Activated naive CD4-positive, alpha-beta T cell (primary cell): ENCODE measurements at places on chromosomes 6 and 20.

DNA sequence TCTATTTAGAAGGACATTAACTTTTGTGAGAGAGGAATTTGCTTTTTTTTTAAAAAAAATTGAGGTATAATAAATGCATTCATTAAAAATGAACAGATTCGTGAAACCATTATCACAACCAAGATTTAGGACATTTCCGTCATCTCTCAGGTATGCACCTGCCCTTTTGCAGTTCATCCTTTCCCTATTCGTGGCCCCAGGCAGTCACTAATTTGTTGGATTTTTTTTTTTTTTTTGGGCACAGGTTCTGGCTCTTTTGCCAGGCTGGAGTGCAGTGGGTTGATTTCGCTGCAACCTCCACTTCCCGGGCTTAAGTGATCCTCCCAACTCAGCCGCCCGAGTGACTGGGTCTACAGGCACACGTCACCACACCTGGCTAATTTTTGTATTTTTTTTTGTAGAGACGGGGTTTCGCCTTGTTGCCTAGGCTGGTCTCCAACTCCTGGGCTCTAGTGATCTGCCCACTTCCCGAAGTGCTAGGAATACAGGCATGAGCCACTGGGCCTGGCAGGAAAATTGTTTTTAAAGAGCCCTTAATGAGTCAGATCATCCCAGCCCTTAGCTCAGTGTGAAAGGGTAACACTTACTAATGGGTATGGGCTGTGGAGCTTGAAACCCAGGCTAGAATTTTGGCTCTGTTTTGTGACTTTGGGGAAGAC is 9.2 kb downstream of the PHF3 start:
- DNase-seq = no peak

- DNase-seq = no peak
These were observed 139.9 kb upstream of the PMEPA1 start for GRCh38 chr20:57849521-57850215.

DNA sequence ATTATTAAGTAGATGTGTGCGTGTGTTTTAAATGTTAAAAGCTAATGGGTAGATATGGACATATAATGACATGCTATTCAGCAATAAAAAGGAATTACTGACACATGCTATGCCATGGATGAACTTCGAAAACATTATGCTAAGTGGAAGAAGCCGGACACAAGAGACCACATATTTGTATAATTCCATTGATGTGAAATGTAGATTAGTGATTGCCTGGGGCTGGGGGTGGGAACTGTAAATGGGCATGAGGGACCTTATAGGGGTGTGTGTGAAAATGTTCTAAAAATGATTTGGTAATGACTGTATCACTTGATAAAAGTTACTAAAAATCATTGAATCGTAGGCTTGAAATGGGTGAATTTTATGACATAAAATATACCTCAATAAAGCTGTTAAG is 104.5 kb upstream of the BEND3 start:
- DNase-seq = no peak

DNA sequence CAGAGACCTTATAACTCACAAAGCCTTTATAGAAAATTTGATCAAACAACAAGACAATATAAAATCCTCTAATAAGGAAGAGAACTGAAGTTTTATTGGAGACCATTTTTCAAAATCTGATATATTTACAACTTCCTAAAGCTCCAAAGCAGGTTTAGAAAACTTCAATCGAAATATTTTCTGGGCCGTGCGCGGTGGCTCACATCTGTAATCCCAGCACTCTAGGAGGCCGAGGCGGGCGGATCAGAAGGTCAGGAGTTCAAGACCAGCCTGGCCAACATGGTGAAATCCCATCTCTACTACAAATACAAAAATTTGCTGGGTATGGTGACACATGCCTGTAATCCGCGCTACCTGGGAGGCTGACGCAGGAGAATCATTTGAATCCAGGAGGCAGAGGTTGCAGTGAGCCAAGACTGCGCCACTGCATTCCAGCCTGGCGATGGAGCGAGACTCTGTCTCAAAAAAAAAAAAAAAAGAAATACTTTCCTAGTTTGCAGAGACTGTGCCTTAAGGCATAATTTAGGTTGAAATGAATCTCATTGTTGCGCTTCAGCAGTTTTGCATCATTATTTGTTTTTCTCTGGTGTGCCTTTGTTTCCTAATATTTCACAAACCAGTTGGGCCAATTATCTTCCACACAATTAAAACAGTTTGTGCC is 60.6 kb upstream of the ASIP start:
- DNase-seq = no peak

DNA sequence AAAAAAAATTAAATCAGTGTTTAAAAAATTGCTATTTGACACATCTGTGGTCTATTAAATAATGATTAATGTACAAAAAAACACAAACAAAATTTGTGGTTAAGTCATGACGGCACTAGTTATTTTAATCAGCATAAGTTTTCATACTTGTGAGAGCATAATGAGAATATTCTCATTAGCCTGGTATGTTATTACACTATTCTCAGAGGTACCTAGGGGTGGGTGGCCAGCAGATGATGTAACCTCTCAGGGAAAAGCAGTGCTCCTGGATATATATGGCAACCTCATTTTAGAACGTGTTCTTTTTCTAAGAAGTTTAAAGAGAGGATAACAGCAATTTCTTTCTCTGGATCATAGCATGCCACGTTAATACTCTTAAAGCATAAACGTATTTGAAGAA is 109.2 kb downstream of the GJA1 start:
- DNase-seq = no peak

DNA sequence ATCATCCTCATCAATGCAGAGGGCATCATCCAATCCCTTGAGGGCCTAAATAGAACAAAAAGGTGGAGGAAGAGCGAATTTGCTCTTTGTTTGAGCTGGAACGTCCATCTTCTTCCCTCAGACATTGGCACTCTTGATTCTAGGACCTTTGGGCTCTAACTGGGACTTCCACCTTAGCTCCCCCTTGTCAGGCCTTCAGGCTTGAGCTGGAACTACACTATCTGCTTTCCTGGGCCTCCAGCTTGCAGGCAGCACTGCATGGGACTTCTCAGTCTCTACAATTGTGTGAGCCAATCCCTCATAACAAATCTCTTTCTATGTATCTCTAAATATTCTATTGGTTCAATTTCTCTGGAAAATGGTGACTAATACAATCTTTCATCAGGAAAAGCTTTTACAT is 155.4 kb downstream of the MCHR2 start:
- DNase-seq = no peak

DNA sequence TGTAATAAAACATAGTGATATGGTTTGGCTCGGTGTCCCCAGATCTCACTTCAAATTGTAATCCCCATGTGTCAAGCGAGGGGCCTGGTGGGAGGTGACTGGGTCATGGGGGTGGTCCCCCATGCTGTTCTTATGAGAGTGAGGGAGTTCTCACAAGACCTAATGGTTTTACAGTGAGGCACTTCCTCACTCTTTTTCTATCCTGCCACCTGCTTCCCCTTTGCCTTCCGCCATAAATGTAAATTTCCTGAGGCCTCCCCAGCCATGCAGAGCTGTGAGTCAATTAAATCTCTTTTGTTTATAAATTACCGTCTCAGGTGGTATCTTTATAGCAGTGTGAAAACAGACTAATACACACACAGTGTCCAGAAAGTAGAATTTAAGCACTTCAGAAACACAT is 78.5 kb downstream of the REPS1 start:
- no peak for DNase-seq

DNA sequence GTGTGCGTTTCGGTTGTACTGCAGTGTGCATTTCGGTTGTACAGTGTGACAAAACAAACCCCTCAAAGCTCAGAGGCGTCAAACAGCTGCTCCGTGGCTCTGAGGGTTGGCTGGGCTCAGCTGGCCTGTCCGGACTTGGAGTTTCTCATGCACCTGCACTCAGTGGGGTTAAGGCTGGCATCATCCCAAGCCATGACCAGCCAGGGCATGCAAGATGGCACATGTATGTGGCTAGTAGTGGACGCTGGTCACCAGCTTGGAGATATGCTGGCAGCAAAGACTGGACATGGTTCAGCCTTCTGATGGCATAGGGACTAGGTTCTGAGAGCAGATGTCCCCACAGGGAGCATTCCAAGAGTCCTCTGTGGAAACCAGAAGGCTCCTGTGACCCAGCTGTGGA is 187.2 kb downstream of the CDH4 start:
- DNase-seq = no peak

- no peak for DNase-seq
These were observed 68.2 kb downstream of the KHDC1L start for GRCh38 chr6:73156793-73157767.

DNA sequence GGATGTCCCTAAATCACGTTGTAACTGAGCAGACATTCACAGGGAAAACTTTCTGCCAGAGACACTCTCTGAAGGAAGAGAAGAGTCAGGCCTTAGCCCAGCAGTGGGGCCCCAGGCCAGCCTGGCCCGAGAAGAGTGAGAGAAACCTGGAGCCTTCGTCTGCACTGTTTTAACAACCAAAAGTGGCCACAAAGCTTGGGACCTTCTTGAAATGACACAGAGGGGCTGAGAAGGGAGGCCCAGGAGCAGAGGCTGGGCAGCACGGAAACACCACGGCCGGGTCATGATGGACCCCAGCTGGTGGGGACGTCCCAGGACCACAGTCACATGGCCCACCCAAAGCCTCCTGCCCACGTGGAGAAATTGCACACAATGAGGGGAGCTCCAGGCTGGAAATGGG is 126.8 kb upstream of the THBS2 start:
- DNase-seq = no peak

- DNase-seq = no peak
These were observed 44.1 kb downstream of the VEGFA start for GRCh38 chr6:43814111-43814510.

- no peak for DNase-seq
These were observed 30.0 kb downstream of the SLC22A16 start for GRCh38 chr6:110446405-110446804.

DNA sequence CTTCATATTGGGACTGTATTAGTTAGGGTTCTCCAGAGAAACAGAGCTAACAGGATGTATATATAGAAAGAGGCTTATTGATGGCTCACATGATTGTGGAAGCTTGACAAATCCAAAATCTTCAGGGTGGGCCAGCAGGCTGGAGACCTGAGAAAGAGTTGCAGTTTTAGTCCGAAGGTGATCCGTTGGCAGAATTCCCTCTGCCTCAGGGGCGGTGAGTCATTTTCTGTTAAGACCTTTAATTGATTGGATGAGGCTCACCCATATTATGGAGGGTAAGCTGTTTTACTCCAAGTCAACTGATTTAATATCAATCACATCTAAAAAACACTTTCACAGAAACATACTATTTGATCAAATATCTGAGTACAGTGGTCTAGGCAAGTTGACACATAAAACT is 113.6 kb downstream of the FLRT3 start:
- DNase-seq = no peak

DNA sequence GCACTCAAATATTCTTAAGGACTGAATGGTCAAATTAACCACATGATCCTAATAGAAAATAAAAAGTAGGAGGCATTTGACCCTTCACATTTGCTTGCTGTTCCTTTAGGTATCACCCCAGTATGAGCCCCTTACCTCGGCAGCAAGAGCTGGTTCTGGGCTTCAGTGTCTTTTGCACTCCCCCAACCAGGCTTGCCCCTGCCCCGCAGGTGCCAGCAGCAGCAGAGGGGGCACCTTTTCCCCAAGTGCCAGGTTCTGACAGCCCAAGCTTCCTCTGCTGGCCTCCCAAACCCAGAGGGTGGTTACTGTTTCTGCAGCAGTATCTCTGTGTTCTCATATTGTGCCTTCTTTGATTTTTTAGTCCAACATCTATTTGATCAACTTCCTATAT is 23.2 kb downstream of the UBE2V1 start:
- DNase-seq = no peak

GRCh38 chr20:855466-856360 is 22.2 kb downstream of the FAM110A start:
- DNase-seq = no peak

- DNase-seq = no peak
These were observed 254.0 kb downstream of the GMDS start for GRCh38 chr6:1991332-1991878.

- no peak for DNase-seq
These were observed 59.2 kb upstream of the CD93 start for GRCh38 chr20:23145281-23145700.

DNA sequence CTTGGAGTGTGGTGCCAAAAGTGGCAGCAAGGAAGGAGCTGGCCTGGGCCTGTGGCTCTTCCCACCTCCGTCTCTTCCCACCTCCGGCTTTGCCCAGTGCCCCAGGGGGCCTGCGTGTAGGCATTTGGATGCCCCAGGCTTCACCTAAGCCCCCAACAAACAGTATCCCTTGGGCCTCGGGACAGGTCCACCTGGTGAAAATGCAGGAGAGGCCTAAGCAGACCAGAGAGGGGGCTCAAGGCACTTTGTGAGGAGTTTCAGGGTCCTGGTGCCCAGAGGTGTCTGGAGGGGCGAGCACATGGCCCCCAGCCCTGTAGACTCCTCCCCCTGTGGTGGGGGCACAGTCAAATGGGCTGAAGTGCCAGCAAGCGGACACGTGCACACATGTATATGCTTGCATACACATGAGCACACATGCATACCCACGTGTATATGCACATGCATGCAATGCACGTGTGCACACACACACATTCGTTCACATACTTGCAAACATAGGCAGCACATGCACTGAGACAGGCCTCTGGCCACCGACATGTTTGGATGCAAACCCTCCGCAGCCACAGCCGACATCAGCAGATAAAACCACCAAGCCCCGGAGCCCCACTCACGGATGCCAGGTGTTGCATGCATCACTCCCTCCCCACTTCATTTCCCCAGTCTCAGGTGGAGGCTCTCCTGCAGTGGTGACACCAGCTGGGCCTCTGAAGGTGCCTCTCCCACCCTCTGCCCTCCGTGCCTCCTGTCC is 124.5 kb downstream of the TAF4 start:
- no peak for DNase-seq

DNA sequence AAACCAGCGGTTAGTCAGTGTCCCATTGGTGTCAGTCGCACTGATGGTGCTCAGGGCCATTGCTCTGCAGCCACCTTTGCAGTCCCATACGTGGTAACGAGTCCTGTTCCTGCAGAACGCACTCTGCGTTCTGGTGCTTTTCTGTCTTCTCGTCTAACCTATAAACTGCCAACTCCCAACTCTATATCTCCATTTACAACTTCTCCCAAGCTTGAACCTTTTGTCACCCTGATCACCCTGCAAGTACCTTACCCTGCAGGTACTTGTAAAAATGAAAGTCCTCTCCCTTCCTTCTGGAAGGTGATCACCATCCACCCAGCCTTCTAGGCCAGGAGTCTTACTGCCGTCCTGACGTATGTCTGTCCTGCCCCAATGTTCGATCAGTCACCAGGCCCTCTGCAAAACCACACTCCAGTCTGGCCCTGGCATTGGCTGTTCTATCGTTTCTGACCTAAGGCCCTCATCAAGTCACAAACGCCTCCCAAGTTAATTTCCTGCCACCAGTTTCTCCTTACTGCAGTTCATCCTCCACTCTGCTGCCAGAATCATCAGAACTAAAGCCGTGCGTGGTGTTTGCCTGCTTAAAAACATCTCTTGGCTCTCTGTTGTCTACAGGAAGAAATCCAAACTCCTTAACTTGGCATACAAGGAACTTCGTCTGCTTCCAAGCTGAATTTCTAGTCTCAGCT is 7.9 kb downstream of the RREB1 start:
- no peak for DNase-seq

DNA sequence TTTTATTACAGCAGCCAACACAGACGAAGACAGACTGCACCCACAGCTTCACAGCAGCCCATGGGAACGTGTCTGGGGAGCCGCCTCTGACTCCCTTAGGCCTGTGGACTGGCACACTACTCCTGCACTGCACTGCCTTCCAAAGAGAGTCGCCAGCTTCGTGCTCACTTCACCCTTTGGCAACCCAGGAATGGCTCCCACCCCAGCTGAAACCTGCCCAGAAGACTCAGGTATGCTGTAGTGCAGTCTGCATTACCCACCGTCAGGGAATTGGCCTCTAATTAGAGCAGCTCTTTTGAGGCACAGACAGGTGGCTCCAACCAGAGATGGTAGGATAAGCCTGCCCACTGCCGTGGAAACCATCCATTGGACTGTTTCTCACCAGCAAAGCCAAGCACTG is 39.9 kb upstream of the FRMD1 start:
- DNase-seq = no peak
